ENCODE measurements at places on chromosomes 2 and 18.

DNA sequence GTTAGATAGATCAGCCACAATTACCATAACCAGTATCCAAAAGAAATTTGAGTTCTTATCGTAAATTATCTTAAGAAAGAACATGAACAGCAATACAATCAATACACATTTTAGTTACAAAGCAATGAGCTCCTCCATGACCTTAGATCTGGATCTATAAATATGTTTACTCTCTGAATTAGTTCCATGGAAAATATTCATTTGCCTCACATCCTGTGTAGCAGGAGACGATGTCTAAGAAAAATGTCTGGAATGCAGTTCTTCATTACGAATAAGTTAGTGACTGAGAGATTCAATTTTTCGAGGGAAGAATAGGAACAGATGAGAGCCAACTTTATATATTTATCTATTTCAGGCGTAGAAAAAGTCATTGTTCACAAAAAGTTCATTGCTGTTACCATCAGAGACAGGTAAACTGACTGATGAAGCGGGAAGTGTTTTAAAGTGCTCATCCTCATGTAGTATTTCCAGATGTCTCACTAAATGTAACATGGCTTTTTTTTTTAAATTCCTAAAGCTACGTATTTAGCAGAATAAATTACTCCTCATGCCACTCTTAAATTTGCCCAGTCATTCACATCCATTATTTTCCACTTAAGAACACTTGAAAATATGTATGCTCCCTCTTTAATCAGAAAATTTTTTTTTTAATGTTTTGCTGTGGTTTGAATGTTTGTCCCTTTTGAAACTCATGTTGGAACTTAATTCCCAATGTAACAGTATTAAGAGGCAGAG lies 106.5 kb upstream of the SCN1A start:
- no peak for DNase-seq

DNA sequence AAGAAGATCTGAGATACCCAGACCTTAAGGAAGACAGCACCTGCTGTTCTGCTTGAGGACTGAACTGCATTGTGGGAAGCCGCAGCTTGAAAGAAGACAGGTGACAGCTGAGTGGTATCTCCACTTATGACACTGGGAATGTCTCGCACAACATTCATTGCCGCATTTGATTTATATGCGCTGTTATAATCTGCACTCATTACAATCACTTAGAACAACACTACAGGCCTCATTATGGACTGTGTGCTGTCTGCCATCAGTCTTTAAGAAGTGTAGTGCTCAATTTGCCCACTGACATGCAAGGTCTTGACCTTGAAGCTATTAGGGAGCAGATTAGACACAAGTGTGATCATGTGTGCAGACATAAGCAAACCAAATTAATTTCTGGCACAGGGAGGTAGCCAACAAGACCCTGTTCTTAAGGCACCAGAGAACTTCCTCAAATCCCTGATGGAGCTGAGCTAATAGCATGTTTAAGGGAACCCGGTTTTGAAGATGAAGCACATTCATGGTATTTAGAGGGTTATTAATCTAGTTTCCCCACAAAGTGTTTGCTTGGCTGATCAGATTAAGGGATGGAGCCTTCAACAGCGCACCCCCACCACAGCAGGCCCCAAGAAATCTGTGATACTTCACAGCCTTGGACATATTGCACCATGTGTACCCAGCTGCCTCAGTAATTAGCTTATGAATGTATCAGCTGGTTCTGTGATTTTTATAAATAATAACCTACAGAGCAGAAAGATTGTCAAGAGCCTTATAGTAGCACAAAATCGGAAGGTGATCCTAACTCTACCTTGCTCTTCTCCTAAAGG lies 146.8 kb downstream of the SATB2 start:
- DNase-seq = peak; percentile 97

- no peak for DNase-seq
Measured at GRCh38 chr2:152284398-152284797, 50.6 kb upstream of the FMNL2 start.

DNA sequence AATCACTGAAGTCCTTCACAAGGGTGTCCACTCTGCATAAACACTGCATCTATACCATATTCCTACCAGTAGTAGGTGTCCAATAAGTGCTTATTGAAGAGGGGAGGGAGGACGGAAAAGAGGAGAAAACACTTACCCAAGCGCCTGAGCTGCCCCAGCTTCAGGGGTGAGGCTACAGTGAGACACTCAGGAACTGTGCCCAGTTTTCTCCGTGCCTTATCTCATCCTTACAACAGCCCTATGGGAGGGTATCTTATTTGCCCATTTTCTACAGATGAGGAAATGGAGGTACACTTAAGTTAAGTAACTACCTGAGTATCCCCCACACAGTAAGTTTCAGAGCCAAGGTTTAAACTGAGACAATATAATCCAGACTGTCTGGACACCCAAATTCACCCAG lies 41.5 kb downstream of the RNF152 start:
- DNase-seq = no peak

- DNase-seq = no peak
Measured at GRCh38 chr2:220365023-220365422, 737.6 kb downstream of the SLC4A3 start.

GRCh38 chr2:209276000-209276399 lies 147.8 kb upstream of the MAP2 start:
- DNase-seq = no peak
